ENCODE measurements at places on chromosomes 7 and 10.

DNA sequence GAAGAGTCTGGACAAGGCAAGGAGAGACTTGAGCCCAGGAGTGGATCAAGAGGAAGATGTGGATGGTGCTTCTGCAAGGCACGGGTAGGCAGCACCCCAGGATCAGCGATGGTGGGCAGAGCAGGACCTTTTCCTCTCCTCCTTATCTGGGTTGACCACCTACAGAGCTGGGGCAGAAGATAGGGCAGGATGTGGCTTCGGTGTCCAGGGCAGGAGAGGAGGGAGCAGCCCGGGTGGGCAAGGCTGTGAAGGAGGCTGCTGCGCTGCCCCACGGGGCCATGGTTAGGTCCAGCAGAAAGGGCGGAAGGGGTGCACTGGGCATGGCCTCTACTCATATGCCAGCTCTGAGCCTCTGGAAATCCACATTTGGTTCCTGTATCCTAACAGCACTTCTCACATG, 20.0 kb upstream of the PARP12 start:
- no peak for DNase-seq

GRCh38 chr7:8629504-8629903, 196.1 kb downstream of the NXPH1 start:
- no peak for DNase-seq

GRCh38 chr7:30980194-30980593, 16.4 kb downstream of the GHRHR start:
- DNase-seq: no peak

DNA sequence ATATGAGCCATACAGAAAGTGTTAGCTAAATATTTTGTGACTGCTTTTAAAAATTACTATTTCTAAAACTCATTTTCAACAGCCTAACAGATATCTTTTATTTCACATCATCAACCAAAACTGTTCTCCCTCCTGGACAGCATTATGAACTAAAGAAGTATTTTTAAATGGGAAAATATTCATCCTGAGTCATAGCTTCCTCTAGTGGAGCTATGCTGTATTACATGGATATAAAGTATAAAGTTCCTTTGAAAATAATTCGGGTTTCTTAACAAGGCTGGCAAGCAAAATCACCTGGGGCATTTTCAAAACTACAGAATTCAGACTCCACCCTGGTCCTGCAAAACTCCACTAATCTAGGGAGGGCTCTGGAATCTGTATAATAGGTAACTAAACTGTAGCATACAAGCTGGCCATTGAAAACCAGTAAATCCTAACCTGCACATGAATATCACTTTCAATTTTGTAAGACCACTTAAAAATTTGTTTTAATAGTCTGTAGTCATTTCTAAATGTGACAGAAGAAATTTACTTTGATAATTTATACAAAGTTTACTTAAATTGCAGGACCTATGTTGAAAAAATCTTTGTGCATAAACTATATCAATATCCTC, 53.5 kb downstream of the SCIN start:
- DNase-seq: peak; percentile 21

GRCh38 chr10:35598379-35598778, 6.8 kb upstream of the GJD4 start:
- DNase-seq: peak; percentile 36

GRCh38 chr7:118151671-118152070, 32.3 kb upstream of the LSM8 start:
- no peak for DNase-seq

DNA sequence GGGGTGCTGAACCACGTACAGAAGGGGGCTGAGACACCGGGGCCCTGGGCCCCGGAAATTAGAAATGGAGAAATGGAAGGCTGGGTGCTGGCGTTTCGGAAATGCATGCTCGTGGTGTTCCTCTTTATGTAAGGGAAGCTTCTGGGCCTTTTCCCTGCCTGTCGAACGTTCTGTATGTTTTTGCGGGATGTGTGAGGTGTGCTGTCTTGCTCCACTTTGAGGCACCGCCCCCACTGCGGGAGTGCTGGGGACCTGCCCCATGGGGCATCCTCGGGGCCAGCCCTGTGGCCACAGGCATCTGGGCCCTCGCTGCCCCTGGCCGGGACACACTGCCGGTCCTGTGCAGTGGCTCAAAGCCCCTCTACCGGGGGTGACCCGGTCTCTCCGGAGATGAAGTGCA, 1.7 kb upstream of the VENTX start:
- DNase-seq: no peak

GRCh38 chr7:26398756-26399509, 107.3 kb downstream of the SNX10 start:
- peak; percentile 41 for DNase-seq

DNA sequence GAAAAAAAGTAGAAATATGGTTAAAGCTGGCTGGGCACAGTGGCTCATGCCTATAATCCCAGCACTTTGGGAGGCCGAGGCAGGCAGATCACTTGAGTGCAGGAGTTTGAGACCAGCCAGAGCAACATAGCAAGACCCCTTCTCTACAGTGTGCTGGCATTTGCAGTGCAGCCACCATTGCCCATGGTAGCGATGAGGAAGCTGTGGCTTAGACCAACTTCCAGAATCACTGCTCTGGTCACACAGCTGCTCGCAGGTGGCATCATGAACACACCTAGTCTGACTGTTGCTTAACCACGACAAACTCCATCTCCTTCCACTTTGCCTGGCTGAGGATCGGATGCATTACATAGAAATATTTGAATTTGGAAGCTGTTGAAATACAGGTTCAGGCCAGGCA, 137.1 kb downstream of the CUX1 start:
- DNase-seq: no peak

DNA sequence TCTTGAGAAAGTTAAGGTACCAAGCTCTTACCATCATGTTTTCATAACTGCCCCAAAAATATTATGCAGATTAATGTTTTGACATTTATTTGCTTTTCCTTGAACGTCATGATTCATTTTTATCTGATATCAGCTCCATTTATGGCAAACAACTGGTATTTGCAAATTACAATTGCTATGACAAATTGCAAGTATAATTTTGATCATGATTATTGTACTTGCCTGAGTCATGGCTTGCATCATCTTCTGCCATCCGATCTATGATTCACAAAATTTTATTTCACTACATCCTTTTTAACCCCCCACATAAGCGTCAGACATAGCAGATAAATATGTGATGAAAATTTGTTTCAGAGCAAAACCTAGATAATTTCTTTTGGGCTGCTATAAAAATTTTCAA, 155.0 kb downstream of the STK31 start:
- peak; percentile 11 for DNase-seq

DNA sequence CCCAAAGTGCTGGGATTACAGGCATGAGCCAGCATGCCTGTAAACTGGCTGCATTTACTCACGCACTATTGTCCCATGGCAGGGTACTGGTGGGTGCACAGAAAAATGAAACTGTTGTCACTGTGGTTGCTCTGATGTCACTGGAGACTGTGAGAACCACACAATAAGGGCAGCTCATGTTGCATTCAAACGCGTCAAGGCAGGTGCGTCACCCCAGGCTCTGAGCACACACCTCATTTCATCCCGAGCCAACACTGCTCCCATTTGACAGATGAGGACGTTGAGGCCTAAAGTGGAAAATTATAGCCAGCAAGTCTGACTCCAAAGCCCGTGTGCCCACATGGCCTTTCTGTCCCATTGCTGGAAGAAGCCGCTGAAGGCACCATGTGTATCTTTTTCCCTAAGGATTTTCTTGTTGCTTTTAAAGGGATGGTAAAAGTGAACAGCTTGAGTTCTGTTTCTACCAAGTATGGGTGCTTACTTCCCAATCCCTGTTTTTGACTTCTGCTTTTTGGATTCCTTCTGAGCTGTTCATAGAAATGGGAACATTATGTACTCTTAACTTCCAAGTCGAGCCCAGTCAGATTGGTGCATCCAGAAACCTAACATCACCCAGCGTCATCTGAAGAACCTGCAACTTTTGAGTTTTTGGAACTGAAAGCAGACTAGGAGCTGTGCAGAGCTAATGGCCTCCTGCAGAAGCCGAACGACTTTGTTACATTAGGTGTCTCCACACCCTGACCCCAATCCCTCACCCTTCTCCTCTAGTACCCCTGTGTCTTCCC, 60.1 kb upstream of the CARD11 start:
- DNase-seq: no peak

DNA sequence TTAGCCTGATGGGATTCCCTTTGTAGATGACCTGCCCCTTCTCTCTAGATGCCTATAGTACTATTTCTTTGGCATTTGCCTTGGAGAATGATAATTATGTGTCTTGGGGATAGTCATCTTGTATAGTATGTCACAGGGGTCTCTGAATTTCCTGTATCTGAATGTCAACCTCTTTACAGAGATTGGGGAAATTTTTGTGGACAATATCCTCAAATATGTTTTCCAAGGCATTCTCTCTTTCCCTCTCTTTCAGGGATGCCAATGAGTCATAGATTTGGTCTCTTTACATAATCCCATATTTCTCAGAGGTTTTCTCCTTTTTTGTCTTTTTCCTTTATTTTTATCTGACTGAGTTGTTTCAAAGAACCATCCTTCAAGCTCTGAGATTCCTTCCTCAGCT, 99.4 kb downstream of the CTNNA3 start:
- DNase-seq: no peak

DNA sequence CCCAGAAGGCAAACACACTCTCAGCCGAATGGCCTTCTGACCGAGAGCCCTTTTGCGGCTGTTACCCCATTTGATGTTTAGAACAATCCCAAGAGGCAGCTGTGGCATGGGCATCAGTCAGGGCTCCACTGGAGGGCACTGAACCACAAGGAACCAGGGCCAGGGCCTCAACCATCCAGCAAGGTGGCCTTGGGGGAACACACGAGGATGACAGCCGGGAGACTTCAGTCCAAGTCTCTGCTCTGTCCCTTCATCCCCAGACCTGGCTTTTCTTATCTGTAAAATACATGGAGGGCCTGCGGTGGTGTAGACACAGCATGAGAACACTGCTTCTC, 63.6 kb upstream of the INSIG1 start:
- no peak for DNase-seq

GRCh38 chr10:115209133-115209532, 116.0 kb downstream of the ATRNL1 start:
- no peak for DNase-seq

DNA sequence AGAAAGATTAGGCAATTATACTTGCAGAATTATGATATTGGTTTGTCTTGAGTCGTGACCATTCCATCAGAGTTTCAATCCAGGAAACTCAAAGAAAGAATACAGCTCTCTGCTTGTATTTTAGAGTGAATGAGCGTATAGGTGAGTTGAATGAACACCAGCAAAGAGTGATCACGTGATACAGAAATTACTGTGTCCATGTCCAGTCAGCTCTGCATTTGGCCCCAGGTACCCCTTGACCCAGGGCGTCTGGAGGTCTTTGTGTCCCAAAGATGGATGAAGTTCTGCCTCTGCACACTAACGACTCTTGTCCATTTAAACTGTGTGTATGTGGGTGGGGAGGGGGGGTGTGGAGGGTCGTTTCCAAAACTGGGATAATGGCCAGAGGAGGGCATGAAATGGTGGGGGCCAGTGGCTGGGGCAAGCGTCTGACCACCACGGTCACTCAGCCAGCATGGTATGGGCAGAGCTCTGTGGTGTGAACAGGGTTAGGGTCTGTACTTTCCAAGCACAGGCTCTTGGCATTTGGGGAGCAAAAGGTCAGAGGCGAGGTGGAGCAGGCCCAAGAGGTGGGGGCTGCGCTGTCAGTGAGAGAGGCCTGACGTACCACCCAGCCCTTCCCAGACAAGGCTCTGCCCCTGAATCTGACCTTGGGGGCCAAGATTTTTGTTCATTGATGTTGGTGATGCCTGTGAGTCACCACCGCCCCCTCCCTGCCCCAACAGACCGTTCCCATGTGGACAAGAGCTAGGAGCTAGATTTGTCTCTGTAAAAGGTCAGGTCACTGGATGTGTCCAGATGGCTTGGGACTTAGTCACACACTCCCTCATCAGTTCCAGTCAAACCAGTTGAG, 1.4 kb downstream of the PTPRE start:
- DNase-seq: peak; percentile 63

DNA sequence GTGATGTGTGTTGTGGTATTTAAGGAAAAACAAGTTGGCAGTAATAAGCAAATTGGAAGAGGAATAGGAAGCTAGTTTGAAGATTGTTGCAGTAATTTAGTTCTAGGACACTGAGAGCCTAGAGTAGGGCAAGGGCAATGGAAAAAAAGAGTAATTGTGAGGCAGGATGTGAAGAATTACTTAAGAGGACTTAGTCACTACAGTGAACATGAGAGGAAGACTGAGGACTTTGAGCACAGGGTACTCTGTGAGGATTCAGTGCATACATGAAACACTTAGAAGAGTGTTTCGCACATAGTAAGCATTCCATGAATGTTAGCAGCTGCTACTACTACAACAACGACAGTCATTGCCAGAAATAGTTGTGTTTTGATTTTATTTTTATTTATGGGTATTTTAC, 30.9 kb upstream of the DKK1 start:
- DNase-seq: no peak

DNA sequence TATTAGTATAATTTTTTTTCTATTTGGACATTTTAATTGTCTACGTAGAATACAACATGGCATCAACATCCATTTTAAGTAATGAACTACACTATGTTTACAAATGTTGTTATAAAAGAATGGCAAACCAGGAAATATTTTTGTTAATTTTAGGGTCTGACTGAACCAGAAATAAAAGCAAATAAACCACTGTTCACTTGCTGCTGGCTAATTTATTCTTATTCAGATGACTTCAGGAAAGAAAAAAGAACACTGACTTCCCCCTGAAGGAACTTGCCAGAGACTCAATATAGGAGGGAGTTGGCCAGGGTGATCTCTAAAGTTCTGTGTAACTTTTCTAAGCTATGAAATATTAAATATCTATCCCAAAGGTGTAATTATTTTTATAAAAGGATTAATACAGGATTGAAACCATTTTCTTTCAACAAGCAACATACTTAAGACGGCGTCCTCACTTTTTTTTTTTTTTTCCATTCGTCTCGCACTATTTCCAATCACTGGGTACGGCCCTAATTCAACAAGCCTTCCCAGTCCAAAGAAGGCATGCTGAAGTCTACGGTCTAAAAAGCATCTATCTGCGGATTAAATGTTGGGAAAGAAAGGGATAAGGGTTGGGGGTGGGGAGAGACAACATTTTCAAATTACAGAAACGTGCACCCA, 1.2 kb downstream of the USP6NL start:
- DNase-seq: no peak

DNA sequence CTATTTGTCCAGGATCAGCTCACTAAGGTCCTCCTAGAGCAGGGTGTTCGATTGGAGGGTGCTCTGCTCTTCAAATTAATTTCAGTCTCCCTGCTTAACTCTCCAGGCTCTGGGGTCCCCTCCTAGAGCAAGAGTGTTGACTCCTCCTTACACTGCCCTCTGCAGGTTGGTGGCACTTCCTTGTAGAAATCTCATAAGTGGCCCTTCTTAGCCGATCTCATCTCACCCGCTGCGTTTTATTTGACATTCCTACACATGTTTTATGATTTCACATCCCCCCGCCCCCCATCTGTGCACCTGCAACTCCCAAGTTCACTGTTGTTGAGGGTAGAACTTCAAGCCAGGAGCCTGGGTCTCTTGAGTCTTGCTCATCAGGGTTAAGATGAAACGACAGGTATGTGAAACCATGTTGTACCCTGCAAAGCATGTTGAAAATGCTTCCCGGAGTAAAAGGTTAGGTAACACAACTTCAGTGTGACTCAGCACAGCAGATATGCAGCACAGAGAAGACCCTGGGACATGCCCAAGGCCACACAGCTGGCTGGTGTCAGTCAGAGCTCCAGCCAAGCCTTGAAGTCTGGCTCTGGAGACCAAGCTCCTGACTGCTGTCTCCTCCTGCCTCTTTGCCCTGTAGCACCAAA, 171.2 kb downstream of the PRKAG2 start:
- peak; percentile 45 for DNase-seq
